ENCODE measurements at places on chromosomes 11 and 22.

GRCh38 chr11:114197799-114198500 is 98.2 kb upstream of the NNMT start:
- DNase-seq = no peak

DNA sequence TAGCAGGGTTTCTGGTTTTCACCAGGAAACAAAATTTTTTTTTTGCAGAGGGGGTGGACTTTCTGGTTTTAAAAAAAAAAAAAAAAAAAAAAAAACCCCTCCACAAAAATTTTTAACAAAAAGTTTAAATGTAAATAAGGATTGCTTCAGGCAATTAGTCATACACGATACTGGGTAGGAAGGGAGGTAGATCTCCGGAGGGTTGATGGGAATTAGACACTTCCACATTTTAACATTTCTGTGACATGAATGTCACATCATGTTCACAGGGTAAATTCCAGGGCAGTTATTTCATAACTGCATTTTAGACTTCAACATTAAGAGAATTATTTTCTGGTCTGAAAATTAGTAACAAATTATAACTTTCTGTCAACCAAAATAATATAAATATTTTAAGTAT is 15.9 kb downstream of the NUP98 start:
- no peak for DNase-seq

DNA sequence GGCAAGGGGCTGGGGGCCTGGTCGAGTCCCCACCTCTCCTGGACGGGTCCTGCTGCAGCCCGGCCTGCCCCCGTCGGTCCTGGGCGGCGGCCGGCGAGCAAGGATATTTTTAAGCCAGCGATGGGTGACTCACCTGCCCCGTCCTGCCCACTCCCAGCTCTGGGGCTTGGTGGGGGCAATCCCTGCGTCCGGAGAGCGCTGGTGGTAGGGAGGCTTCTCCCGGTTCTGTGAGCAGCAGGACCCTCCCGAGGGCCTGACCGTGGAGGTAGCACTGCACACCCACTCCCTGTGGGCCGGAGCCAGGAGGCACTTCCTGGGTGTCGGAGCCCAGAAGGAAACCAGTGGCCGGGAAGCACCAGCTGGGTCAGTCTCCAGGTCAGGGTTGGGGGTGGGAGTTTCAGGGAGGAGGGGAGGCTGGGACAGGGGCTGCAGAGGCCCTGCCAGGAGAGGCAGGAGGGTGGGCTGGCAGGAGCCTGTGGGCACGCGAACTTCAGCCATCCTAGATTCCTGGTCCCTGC is 467 bp downstream of the EPS8L2 start:
- DNase-seq = no peak

- no peak for DNase-seq
Measured at GRCh38 chr22:24685531-24686190, 82.7 kb downstream of the GGT1 start.

DNA sequence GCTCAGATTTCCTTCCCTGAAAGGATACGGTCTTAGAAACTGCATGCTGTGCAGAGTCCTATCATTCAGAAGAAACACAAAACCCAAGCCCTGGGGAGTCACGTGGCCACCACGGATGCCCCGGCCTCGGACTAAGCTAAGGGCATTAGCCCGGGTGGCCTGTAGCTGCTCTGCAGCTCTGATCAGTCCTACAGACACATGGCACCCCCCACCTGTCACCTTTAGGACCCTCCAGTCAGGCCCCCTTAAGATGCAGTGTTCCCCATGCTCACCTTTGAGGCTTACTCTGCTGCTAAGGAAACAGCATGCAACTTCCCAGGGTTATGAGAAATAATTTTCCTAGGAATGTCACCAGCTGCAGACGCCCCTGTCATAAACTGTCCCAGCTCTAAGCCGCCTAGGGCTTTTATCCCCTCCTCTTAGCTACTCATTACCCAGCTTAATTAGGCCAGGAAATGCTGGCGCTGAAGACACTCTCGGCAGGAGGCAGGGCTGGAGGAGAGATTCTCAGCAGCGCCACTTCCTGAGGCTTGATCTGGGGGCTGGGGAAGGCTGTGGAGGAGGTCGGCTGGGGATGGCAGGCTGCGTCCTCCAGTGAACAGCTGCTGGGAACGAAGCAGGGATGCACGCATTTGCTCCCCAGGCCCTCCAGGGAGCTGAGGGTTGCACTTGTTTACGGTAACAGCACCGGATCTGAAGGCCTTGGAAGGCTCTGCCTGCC is 47.2 kb upstream of the ADA2 start:
- no peak for DNase-seq

DNA sequence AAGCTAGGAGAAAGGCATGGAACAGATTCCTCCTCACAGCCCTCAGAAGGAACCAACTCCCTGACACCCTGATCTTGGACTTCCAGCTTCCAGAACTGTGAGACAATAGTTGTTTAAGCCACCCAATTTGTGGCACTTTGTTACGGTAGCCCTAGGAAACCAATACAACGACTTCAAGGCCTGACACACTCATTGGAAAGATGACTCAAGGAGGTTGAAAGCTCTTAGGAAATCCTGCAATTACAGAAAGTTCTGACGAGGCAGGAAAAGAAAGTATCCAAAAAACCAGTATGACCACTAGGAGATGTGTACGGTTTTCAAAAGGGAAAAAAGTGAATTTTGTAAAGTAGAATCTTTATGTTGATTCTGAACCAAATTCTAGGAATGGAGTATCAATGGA is 161.4 kb downstream of the SWAP70 start:
- no peak for DNase-seq

Data from activated T-helper 9 cell treated with anti-CD3 and anti-CD28 coated beads, Interleukin-2, amount 50 U/mL, for 16 hours (primary cell).